ENCODE measurements at places on chromosomes 2 and 18.

- DNase-seq, result no peak
Observed at GRCh38 chr2:7665880-7666279, 748.7 kb downstream of the RNF144A start.

GRCh38 chr2:184611361-184612085 lies 13.2 kb downstream of the ZNF804A start:
- DNase-seq, result no peak

DNA sequence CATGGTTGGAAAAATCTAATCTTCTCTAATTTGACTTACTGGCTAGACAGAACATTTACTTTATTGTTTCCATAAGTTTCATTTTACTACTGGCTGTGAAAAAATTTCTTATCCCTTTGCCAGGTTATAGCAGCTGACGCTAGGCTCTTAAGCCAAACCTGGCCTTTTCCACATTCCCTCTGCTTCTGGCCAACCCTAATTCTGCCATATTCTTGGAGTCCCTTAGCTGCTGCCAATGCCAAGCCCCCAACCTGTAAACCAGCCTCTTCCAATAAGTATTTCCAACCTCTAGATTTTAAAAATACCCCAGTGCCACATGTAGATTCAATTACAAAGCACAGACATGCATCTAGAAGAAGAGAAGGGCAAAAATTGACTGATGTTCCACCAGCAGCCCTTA lies 452.3 kb upstream of the MEX3C start:
- no peak for DNase-seq

DNA sequence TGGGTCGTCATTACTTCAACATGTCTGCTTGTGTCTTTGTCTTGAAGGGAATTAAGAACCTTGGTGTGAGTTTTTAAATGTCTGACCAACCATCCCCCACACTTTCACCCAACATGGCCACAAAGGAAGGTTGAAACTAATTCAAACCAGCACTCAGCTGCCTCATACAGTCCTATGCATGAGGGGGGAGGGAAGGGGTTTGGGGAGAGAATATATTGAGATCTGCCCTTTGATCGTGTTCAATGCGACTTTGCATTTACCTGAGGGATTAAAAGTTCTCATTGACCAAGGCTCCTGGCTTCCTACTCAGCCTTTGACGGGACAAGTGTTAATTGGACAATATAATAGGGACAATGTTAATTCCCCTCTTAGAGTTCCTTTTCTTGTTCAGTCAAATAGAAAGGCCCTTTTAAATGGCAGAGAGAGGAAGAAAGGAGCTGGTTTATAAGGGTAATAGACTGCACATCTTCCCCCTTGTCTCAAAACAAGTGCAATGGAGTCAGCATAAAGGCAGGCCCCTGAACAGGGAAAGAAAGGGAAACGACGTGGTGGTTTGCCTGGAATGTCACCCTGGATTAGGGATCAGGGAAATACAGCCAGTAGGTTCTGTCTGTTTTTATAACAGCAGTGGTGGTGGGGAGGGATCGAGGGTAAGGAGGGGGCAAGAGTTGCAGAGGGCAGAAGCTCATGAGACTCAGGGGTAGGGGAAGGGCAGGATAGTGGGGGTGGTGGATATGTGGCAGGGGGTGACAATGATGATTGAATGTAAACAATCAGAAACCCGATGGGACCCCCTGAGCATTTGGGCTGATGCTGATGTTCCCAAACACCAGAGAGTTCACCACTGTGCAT lies 198.7 kb downstream of the MYCN start:
- no peak for DNase-seq

DNA sequence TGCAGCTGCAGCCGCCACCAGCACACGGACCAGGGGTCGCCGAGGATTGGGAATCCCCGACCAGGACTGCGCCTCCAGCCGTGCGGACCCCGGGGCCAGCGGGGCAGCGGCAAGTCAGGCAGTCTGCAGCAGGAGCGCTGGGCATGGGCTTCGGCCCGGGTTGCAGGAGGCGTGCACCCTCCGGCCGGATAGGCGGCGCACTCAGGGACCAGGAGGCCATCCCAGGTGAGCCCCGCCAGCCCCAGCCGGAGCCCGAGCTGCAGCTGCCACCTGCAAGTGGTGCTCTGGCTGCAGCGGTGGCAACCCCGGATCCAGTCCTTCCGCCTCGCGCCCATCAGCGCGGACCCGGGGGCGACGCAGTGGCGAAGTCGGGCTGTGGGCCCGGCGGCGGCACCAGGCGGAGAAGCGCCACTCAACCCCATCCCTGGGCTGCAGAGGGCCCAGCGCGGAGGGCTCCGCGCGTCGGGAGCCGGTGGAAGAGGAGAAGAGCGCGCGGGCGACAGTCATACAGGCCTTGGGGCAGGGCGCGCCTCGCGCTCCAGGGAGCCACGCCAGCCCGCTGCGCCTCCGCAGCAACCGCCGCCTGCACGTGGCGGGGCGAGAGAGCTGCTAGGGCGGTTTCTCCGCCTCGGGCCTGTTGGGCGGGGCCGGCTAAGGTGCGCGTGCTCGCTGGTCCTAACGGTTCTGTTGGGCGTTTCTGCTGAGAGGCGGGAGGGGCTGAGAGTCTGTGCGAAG lies 73.8 kb downstream of the RPIA start:
- DNase-seq, result peak; percentile 58

DNA sequence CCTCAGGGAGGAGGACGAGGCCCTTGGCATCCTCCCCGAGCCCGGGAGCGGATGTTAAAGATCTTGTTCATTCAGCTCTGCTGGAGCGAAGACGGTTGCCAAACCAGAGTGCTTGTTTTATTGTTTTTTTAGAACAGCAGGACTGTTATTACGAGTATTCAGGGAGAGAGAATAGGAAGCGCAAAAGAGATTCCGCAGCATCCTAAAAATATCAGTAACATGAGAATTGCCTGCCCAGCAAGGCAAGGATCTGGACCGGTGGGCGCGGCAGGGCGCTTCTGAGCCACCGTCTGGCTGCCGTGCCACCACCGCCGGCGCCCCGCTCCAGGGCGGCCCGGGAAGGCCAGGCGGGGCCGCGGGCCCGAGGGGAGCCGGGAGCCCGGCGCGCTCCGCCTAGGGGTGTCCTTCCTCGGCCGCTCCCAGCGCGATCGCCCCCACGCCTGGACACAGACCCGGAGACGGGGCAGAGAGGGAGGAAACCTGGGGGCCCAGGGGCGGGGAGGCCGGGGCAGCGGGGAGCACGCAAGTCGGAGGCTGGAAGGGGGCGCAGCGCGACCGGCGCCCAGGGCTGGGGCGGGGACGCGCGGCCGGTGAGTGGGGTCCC lies 843 bp downstream of the CYS1 start:
- peak; percentile 35 for DNase-seq

- no peak for DNase-seq
Observed at GRCh38 chr2:47299555-47299954, 103.4 kb upstream of the MSH2 start.

- no peak for DNase-seq
Observed at GRCh38 chr18:54774981-54775665, 53.2 kb upstream of the RAB27B start.

DNA sequence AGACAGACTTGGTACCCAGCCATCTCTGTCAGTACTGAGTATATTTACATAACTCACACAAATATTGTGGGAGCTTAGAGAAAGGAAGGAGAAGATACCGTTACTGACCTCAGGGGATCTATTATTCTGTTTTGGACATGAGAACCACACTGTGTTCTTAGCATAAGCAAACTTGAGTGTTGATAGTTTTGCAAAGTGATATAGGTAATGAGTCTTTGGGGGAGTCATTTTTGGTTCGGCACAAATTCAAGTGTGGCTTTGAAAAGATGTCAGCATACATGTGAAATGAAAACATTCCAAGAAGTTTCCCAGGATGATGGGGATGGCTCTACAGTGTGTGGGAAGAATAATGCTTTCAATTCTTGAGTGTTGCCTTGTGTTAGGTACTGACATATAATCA lies 24.1 kb downstream of the SMARCAL1 start:
- no peak for DNase-seq

- no peak for DNase-seq
Observed at GRCh38 chr2:1339388-1340140, 73.7 kb upstream of the TPO start.

DNA sequence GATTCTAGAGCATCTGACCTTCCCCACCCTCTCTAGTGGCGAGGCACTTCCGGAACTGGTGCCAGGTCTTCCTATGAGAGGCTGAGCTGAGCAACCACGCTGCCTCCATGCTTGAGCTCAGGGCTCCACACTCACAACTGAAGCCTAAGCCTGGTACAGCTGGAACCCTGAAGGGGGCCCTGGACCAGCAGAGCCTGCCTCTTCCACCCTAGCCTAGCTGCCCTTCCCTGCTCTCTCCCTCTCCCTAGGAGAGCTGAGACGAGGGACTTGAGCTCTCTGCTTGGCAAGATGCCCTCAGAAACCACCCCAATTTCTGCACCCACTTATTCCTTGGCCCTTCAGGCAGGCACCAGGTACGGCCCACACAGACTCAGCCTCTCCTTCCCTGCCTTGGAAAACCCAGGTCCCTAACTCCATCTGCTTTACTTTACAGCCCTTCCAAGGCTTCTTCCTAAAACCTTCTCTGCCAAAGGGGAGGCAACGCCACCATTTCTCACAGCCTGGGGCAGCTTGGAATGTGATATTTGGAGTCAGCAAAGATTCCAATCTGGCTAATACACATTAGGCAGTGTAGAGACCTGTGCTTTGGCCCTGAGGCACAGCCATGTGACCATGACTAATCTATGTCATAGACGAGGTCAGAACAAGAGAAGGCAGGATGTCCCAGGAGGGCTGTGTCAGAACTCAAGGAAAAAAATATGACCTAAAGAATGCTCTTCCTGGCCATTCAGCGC lies 18.8 kb downstream of the COX7A2L start:
- DNase-seq, result no peak

GRCh38 chr2:138327967-138328366 lies 173.6 kb upstream of the SPOPL start:
- no peak for DNase-seq

DNA sequence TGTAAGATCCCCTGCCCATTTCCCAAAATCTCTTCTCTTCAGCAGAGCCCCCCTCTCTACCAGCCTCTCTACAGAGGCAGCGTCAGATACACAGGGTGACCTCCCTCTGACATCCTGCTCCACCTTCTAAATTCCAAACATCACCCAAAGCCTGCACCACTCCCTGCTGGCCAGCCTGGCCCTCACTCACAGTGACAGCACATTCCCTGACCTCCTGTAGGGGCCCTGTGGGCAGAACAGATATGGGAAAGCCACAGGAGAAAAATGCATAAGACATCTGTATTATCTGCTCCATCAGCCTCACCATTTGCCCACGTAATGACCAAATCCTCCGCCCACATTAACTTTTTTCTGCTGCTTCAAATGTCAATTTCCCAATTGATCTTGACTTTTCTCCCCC lies 40.6 kb downstream of the TRABD2A start:
- no peak for DNase-seq

DNA sequence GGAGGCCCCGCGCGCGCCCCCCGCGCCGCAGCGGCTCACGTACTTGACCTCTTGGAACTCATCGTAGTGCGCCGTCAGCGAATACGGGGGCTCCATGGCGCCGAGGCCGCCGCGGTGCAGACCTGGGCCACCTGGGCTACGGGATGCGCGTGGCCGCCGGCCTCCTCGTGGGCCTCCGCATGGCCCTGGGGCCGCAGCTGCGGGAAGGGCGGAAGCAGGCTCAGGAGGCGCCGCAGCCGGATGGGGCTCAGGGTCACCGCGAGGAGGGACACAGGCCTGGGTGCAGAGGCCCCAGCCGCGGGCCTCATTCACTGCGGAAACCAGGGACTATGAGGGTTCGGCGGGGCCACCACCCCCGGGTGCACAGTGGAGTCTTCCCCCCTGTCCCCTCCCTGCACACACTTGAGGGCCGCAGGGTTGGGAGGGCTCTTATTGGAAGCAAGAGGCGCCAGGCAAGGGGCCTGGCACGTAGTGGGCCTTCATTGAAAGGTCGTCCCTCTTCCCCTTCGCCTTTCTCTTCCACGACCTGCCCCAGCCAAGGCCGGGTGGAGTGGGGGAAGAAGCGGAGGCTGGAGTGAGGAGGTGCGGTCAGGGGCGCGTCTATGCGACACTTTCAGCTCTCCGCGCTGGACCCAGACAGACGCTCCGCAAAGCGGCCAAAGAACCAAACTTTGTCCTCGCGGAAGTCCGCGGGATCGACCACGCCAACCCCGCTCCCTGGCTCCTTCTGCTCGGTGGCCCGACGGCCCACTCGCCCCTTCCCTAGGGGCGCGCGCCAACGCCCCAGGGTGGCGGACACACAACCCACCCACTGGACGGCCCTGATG lies 863 bp downstream of the ECEL1 start:
- DNase-seq, result no peak

- DNase-seq, result no peak
Observed at GRCh38 chr2:110903548-110903947, 171.2 kb downstream of the ACOXL start.

GRCh38 chr2:25044011-25044410 lies 2.1 kb downstream of the EFR3B start:
- DNase-seq, result no peak

DNA sequence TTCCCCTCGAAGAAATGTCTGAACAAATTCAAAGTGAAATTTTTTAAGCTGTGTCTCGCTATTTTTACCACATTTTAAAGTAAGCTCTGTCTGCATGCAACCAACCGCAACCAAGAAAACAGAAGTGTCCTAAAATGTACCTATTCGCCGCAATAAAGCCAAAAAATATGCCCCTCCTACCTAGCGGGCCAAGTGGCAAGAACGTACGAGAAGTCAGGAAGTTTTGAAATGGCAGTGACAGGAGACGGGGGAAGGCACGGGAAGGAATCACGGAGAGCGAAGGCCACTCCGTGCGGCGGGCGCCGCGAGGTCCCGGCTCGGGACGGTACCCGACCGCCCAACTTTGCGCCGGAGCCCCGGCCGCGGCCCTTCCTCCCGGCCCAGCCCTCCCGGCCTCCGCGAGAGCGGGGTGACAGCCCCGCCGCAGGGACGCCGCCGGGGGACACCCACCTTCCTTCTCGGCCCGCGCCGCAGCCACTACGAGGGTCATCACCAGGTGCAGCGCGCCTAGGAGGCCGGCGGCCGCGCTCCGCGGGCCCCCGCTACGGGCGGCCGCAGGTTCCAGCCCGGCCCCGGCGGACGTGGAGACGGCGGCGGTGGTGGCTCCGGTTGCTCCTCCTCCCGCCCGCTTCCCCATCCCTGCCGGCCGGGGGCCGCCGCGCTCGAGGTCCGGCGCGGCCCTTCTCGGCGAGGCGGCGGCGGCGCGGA lies 568 bp downstream of the TMEM131 start:
- DNase-seq, result peak; percentile 48

GRCh38 chr18:56873441-56874140 lies 222.4 kb downstream of the WDR7 start:
- peak; percentile 40 for DNase-seq

DNA sequence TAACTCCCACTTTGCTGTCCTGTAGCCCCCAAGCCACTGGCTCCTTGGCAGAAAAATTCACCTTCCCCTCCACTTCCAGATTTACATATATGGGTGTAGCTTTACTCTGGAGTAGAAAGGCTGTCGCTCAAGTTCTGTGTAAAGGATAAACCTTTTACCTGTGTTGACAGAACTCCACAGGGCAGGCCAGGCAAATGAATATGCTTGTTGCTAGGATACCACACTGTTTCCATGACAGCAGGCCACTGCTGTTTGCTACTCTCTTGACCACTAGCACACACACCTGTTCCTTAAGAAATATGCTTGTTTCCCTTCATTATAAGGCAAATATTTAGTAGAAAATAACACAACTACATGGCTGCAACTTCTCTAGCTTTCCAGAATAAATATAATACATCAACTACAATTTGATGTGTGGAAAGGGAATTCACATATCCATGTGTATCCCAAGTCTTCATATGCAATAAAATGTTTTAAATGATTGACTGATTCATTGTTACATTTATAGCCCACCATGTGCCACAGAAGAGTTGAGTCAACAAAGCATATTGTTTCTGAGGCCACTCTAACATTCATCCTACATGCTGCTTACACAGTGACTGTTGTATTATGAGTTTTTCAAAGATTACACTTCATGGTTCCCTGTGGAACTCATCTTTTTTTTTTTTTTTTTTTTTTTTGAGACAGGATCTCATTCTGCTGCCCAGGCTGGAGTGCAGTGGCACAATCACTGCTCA lies 56.2 kb upstream of the ROCK1 start:
- no peak for DNase-seq
